Activated T-helper 9 cell treated with anti-CD3 and anti-CD28 coated beads, Interleukin-2, amount 50 U/mL, for 16 hours (primary cell): ENCODE measurements at places on chromosomes 1 and 21.

DNA sequence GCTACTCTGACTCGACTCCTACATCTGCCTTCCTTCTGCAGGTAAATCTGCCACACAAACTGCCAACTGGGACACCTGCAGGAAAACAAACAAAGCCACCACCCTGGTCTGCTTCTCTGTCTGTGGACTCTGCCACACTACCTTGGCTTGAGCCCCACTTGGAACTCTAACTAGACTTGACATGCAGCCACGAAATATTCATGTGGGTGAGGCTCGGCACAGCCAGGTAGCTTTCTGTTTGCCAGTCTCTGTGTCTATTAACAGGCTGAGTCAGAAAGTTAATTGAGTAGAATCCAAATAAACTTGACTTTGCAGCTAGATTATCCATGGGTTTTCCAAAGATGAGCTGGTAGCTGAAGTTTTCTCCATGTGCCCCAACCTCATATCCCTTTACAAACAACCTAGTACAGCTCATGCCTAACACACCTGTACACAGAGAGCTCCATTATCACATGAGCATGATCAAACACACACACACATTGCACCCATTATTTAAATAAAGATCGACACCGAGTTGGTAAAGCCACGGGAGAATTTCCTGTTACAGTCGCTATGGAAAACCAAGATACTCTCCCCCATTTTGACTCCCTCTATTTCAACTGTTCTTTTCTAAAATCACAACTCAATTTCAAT is 808 bp downstream of the C1orf116 start:
- DNase-seq: no peak

- no peak for DNase-seq
Measured at GRCh38 chr1:77143529-77144121, 75.6 kb downstream of the PIGK start.

- DNase-seq: no peak
Measured at GRCh38 chr1:218436997-218437396, 91.9 kb downstream of the TGFB2 start.

DNA sequence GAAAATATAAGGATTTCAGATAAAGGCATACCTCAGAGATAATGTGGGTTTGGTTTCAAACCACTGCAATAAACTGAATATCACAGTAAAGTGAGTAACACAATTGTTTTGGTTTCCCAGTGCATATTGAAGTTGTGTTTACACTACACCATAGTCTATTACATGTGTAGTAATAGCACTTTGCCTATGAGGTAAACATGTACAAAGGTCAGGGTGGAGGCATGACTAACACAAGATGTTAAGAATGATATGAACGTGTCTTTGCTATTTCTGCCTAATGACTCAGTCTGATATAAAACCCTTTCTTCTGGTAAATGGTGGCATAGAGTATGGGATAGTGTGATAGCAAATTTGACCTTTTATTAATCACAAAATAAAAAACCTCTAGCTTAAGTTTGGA is 621.5 kb upstream of the ADGRL2 start:
- DNase-seq: no peak

DNA sequence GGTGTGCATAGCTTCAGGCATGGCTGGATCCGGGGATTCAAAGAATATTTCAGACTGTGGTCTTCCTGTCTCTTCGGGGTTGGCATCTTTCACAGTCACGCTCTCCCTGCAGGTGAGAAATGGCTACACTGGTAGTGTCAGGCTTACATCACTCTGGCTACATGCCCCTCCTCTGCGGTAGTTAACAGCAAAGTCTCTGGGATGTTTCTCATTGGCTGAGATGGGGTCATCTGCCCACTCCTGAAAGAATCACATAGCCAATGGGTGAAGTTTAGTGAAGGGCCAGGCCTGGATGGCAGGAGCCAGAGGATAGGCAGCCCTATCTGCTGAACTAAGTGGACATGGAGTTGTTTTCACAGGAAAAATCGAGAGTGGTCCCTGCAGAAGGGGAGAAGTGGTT is 356.5 kb downstream of the MATN1 start:
- no peak for DNase-seq

GRCh38 chr1:206496131-206496793 is 11.1 kb upstream of the RASSF5 start:
- no peak for DNase-seq

GRCh38 chr1:226436472-226436854 is 28.6 kb upstream of the PARP1 start:
- no peak for DNase-seq

- DNase-seq: no peak
Measured at GRCh38 chr1:172926070-172926469, 124.7 kb downstream of the TNFSF18 start.
